ENCODE measurements at places on chromosomes 1 and 21.

GRCh38 chr1:59089036-59089798 is 207.7 kb upstream of the FGGY start:
- no peak for DNase-seq
- H3K4me3 ChIP-seq = no peak overlapping the region
- no peak overlapping the region for H3K27ac ChIP-seq
- H3K27me3 ChIP-seq = peaks cover 5% of the 10 kb centered on the region
- H3K4me1 ChIP-seq = peaks cover 7% of the 10 kb centered on the region
- no peaks in the 10 kb centered on the region for H3K36me3 ChIP-seq

DNA sequence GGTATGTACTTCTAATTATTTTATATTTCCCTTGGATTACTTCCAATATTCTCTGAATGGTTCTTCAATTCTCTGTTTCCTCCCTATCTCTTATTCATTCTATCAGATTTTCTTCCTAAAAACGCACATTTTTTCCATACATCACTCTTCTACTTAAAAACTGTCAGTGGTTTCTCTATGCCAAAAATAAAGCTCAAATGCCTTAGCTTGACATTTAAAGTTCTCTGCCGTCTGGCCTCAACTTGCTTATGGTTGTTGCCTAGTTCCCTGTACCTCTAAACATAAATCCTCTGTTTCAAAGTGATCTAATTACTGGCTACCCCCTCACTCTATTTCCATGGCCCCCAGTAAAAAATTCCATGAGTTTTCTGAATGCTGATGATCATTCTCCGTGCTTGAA is 671.0 kb upstream of the ADGRL2 start:
- no peak overlapping the region for H3K27ac ChIP-seq
- H3K36me3 ChIP-seq = no peaks in the 10 kb centered on the region
- no peak overlapping the region for H3K4me3 ChIP-seq
- DNase-seq = no peak
- H3K27me3 ChIP-seq = no peaks in the 10 kb centered on the region
- H3K4me1 ChIP-seq = no peaks in the 10 kb centered on the region

DNA sequence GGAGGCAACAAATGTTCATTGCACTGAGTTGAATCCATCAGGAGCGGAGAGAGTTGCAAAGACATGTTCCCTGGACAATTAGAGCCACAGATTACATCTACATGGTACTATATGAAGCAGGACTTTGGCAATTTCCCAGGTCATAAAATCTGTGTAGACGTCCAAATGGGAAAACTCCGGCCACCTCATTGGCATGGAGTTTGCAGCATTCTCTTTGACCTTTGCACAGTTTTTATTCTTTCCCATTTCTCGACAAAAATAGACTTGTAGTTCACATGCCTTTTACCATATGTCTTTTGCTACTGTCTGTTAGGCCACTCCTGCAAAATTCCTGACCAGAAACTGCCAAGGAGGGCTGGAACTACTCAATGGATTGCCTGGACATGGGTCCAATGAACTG is 48.2 kb downstream of the UBE2T start:
- H3K27me3 ChIP-seq = peaks cover 20% of the 10 kb centered on the region
- no peak overlapping the region for H3K27ac ChIP-seq
- H3K4me1 ChIP-seq = peaks cover 18% of the 10 kb centered on the region
- H3K4me3 ChIP-seq = no peak overlapping the region
- no peaks in the 10 kb centered on the region for H3K36me3 ChIP-seq

DNA sequence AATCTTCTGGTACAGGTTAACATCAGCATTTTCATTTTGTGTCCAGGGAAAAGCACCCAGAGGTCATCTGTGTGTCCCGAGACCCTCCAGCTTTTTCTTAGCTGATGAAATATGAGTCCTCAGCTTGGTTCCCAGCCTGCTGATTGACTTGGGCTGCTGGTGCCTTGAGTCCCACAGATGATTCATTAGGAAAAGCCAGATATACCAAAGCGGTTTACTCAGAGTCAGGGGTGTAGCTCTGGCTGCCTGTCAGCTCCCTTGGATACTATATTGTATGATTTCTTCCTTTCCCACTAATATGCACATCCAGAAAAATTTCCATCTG is 43.7 kb upstream of the MAB21L3 start:
- H3K27me3 ChIP-seq = peaks cover 24% of the 10 kb centered on the region
- H3K4me1 ChIP-seq = no peaks in the 10 kb centered on the region
- no peak overlapping the region for H3K4me3 ChIP-seq
- H3K36me3 ChIP-seq = no peaks in the 10 kb centered on the region

- H3K4me3 ChIP-seq = no peak overlapping the region
- no peak overlapping the region for H3K27ac ChIP-seq
- DNase-seq = no peak
Observed at GRCh38 chr1:186497651-186498050, 36.7 kb upstream of the PDC start.

DNA sequence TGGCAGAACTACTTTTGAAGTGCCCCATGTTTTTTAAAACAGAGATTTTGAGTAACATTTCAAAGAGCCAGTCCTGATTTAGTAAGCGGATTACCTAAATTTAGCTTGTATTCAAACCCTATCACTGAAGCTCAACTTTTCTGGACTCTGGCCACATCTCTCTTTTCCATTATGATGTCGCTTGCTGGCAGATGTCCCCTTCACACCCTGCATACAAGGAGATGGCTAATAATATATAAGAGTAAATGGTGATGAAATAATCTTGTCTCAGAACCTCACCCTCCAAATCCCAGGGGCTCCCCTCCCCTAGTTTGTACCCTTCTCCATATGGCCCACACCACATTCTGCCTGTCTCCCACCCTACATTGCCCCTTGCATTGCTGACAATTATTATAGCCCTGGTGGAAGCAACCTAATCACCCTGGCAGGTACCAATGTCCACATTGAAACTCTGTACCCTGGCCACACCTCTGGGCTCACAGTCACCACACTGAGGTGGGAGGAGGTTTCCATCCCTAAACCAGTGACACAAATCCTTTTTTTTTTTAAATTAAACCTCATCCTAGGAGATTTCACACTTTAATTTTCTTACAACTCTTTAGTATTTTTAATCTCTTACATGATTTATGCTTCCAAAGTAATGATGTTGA is 106.0 kb upstream of the SYT6 start:
- H3K27me3 ChIP-seq = no peaks in the 10 kb centered on the region
- no peak overlapping the region for H3K4me3 ChIP-seq
- H3K4me1 ChIP-seq = no peaks in the 10 kb centered on the region
- H3K27ac ChIP-seq = no peak overlapping the region
- no peak for DNase-seq

DNA sequence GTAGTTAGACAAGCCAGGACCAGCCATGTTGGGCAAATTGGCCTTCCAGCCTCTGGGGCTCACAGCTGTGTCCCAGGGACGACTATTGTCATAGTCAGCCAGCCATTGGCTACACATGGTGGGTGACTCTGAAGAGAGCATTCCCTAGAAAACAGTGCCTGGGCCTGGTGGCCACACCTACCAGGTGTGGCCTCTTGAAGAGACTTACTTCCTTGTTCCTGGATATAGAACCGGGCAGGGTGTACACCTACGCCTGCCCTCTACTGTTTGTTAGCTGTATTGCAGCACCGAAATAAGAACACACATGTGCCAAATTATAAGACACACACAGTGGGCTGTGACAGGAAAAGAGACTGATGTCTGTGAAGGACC is 134.6 kb upstream of the ARHGEF16 start:
- H3K27me3 ChIP-seq = no peaks in the 10 kb centered on the region
- DNase-seq = peak; percentile 76
- H3K4me1 ChIP-seq = no peaks in the 10 kb centered on the region
- no peak overlapping the region for H3K4me3 ChIP-seq

DNA sequence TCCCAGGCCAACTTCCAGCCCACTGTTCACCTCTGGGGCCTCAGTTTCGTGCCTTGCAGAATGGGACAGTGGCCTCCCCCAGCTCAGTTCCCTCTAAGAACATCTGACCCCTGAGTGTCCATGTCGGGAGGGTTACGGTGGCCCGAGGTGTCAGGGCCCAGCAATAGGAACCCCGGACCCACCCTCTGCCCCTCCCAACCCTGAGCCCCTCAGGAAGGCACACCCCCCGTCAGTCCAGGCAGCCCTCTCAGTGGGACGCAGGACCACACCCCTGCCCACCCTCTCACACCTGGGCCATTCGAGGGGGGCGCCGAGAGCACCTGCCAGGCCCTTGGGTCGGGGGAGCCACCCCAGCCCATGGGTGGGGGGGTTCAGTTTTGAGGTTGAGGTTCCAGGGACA is 447 bp downstream of the TTC34 start:
- no peaks in the 10 kb centered on the region for H3K27me3 ChIP-seq
- no peak overlapping the region for H3K4me3 ChIP-seq
- no peak for DNase-seq
- H3K36me3 ChIP-seq = no peaks in the 10 kb centered on the region
- no peak overlapping the region for H3K27ac ChIP-seq

GRCh38 chr1:89532228-89532627 is 7.6 kb downstream of the LRRC8B start:
- H3K27ac ChIP-seq = peak overlapping the region; percentile 48
- H3K4me1 ChIP-seq = peaks cover 56% of the 10 kb centered on the region
- H3K4me3 ChIP-seq = peak overlapping the region; percentile 35
- H3K36me3 ChIP-seq = peaks cover 71% of the 10 kb centered on the region
- DNase-seq = peak; percentile 37
- H3K27me3 ChIP-seq = no peaks in the 10 kb centered on the region

DNA sequence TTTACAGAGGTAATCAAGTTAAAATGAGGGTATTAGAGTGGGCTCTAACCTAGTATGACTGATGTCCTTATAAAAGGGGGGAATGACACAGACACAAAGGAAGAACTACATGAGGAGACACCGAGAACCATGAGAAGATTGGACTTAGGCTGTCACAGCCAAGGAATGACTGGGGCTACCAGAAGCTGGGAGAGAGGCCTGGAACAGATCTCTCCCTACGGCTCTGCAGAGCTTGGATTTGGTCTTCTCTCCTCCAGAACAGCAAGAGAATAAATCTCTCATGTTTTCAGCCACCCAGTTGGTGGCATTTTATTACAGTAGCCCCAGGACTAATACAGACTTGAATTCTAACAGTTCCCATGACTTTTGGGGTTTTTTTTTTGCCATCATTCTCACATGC is 110.8 kb downstream of the PSMG1 start:
- DNase-seq = no peak
- H3K4me3 ChIP-seq = no peak overlapping the region
- no peaks in the 10 kb centered on the region for H3K36me3 ChIP-seq
- no peak overlapping the region for H3K27ac ChIP-seq
- H3K4me1 ChIP-seq = no peaks in the 10 kb centered on the region
- peaks cover 21% of the 10 kb centered on the region for H3K27me3 ChIP-seq

DNA sequence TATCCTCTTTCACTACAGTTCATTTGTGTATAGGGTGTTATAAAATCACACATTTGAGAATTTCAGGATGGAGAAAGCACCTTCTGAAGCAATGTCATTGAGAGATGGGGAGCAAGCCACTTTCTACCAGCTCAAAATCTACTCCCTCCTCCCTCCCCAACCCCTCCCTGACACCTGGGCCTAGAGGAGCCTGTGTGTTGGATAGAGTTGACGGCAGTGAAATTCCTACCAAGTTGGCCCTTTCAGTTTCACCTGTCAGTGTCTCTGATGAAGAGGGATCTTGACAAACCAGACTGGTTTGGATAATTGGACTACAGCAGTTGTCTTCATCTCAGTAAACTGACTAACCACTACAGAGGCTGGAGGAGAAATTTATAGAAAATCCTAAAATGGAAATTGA is 125.0 kb upstream of the HOOK1 start:
- no peak overlapping the region for H3K27ac ChIP-seq
- no peaks in the 10 kb centered on the region for H3K36me3 ChIP-seq
- H3K27me3 ChIP-seq = no peaks in the 10 kb centered on the region
- H3K4me3 ChIP-seq = no peak overlapping the region
- H3K4me1 ChIP-seq = no peaks in the 10 kb centered on the region

GRCh38 chr1:229693129-229693900 is 67.3 kb downstream of the URB2 start:
- H3K36me3 ChIP-seq = no peaks in the 10 kb centered on the region
- peaks cover 12% of the 10 kb centered on the region for H3K4me1 ChIP-seq
- H3K4me3 ChIP-seq = no peak overlapping the region
- DNase-seq = peak; percentile 50
- H3K27ac ChIP-seq = no peak overlapping the region

- no peak overlapping the region for H3K27ac ChIP-seq
- no peak for DNase-seq
- H3K27me3 ChIP-seq = no peaks in the 10 kb centered on the region
- H3K4me1 ChIP-seq = peaks cover 26% of the 10 kb centered on the region
Observed at GRCh38 chr1:31295874-31296485, 608 bp downstream of the SNRNP40 start.

DNA sequence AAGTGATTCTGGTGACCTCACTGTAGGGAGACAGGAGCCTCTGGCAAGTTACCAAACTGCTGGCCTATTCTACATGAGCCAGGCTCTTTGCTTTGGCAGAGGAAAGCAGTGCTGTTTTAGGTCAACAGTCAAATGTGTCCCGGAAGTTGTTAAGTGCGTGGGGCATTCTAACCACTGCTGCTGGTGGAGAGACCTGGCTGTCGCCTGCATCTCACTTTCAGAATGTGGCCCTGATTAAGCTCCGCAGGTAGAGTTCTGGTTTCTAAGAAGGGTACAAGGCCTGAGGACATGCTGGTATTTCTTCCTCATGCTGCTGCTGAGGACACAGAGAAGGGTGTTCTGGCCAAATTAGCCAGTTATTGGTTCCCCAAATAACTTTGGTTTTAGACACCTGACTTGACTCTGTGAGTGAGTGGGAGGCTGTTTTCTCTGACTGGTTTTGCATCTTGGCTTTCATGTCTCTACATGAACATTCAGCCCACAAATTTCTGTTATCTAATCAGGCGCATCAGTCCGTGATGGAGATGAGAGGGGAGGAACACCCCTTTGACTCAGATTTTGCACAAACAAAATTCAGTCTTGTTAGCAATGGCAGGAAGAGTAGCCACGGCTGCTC is 120.8 kb downstream of the LMO4 start:
- H3K27ac ChIP-seq = peak overlapping the region; percentile 16
- no peak for DNase-seq
- H3K36me3 ChIP-seq = no peaks in the 10 kb centered on the region

GRCh38 chr1:116310180-116310579 is 62.9 kb upstream of the ATP1A1 start:
- H3K4me1 ChIP-seq = peaks cover 1% of the 10 kb centered on the region
- DNase-seq = no peak
- H3K4me3 ChIP-seq = no peak overlapping the region
- no peak overlapping the region for H3K27ac ChIP-seq
- peaks cover 4% of the 10 kb centered on the region for H3K27me3 ChIP-seq

- peaks cover 11% of the 10 kb centered on the region for H3K4me1 ChIP-seq
- peaks cover 19% of the 10 kb centered on the region for H3K27me3 ChIP-seq
- H3K4me3 ChIP-seq = no peak overlapping the region
- peaks cover 6% of the 10 kb centered on the region for H3K36me3 ChIP-seq
Observed at GRCh38 chr1:172811694-172812093, 152.8 kb downstream of the FASLG start.

DNA sequence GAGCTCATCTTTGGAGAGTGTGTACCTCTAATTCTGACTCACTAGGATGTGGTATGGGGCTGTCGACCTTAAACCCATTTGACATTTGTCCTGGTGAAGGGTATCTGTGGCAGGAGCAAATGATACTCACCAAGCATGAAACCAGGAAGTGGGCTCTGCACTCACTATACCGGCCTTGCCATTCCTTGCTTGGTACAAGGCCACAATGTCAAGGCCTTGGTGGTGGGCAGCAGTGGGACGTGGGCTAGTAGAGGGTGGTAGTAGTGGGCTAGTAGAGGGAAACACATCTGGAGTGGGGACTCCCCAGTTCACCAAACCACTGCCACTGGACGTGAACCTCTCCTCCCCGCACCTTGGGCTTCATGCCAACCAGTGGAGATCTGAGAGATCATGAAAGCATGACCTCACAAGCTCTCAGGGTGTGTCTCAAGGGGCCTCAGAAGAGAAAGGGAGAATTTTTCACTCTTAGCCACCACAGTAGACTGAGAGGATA is 11.5 kb downstream of the TNFSF4 start:
- no peak overlapping the region for H3K27ac ChIP-seq
- H3K36me3 ChIP-seq = no peaks in the 10 kb centered on the region
- H3K4me3 ChIP-seq = no peak overlapping the region
